ENCODE measurements at places on chromosomes 7 and 10. TPM values are rescaled to one million over a fixed set of nuclear protein-coding genes. Genes with fewer than 3 reads are reported as not detected.

VPS37D gene
- total RNA-seq, result 7.7 TPM

PCDH15 gene
- not detected for total RNA-seq

AKR1C4 gene
- not detected for total RNA-seq

TUBAL3 gene
- total RNA-seq, result not detected

RAMP3 gene
- total RNA-seq, result not detected

GRID1 gene
- total RNA-seq, result not detected

AVL9 gene
- 11.3 TPM for total RNA-seq

C10orf105 gene
- total RNA-seq, result not detected

CDK6 gene
- total RNA-seq, result 38.7 TPM

PTPRZ1 gene
- total RNA-seq, result not detected

TCERG1L gene
- not detected for total RNA-seq

STAG3 gene
- 0.07 TPM for total RNA-seq

RBP4 gene
- 8.5 TPM for total RNA-seq

MSS51 gene
- total RNA-seq, result 3.2 TPM

SMO gene
- 15.5 TPM for total RNA-seq

APBB1IP gene
- total RNA-seq, result not detected

PTN gene
- total RNA-seq, result 0.07 TPM

C10orf53 gene
- total RNA-seq, result not detected

DNA sequence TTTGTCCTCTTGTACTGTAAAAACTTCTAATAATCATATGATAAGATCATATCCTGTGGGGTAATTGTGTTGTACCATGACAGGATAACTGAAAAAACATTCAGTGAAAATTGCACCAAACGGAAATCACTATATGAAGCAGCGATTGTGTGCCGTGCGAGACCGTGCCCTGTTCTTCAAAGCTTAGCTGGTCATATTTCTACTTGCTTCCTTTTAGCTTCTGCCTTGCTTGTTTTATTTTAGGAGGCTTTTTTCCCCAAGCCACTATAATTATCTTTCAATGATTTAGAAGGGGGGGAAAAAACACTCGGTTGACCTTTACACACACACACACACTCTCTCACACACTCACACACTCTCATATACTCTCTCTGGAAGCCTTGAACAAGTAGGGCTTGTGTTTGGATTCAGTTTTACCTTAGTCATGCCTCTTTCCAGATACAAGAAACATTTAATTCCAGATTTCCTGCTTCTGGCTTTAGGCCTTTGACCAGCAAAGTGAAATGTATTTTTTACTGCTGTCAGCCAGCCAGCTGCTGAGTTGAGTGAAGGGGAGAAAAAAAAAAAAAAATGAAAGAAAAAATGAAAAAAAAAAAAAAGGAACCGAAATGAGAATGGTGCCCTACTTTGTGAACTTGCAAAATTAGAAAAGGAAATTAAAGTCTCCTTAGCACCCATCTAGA is 181.4 kb downstream of the ARID5B start:
- H3K27ac ChIP-seq, result peak overlapping the region; percentile 54
- peak; percentile 69 for DNase-seq
- peaks cover 53% of the 10 kb centered on the region for H3K4me1 ChIP-seq
- H3K27me3 ChIP-seq, result no peaks in the 10 kb centered on the region
- peak overlapping the region; percentile 24 for H3K4me3 ChIP-seq
- H3K36me3 ChIP-seq, result peaks cover 9% of the 10 kb centered on the region

- H3K36me3 ChIP-seq, result no peaks in the 10 kb centered on the region
Measured at GRCh38 chr7:46537191-46537905, 616.3 kb upstream of the IGFBP3 start.

- peak; percentile 64 for DNase-seq
- peak overlapping the region; percentile 82 for H3K4me3 ChIP-seq
- H3K27ac ChIP-seq, result peak overlapping the region; percentile 66
Measured at GRCh38 chr7:92831716-92832533, 4.4 kb downstream of the CDK6 start.

DNA sequence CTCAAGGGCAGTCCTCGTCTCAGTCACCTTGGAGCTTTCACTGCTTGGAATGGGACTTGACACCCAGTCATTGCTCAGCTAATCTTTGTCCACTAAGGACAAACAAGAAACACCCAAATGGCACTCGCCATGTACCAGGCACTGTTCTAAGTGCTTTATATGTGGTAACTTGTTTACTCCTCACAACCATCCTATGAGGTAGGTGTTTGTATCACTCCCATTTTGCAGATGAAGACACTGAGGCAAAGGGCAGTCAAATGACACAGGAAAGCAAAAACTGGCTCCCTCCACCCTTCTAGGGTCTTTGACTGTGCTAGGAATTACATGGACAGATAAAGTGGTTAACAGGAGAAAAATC is 24.7 kb downstream of the DNAJB12 start:
- H3K4me1 ChIP-seq, result peaks cover 21% of the 10 kb centered on the region
- H3K4me3 ChIP-seq, result no peak overlapping the region
- H3K27me3 ChIP-seq, result no peaks in the 10 kb centered on the region
- no peak overlapping the region for H3K27ac ChIP-seq

DNA sequence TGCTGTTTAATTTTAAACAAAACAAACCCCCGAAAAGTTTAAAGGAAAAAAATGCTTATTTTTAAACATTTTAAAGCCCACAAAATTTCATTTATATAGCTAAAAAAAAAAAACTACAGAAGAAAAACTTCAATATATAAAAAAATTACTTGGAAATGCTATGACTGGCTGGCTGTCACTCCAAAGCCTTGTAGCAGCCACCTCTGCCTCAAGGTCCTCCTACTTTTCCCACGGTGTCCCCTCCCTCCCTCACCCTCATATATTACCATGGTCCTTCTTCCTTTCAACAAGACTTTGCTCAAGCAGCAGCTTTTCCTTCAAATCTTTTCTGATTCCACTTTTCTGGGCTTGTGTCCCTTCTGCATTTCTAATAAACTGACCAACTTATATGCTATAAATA is 122.0 kb downstream of the TPK1 start:
- no peaks in the 10 kb centered on the region for H3K27me3 ChIP-seq
- no peak overlapping the region for H3K4me3 ChIP-seq
- no peak overlapping the region for H3K27ac ChIP-seq
- no peaks in the 10 kb centered on the region for H3K36me3 ChIP-seq
- no peaks in the 10 kb centered on the region for H3K4me1 ChIP-seq

- peaks cover 37% of the 10 kb centered on the region for H3K4me1 ChIP-seq
- H3K36me3 ChIP-seq, result peaks cover 11% of the 10 kb centered on the region
- H3K27ac ChIP-seq, result no peak overlapping the region
- H3K27me3 ChIP-seq, result no peaks in the 10 kb centered on the region
- peak; percentile 28 for DNase-seq
- H3K4me3 ChIP-seq, result no peak overlapping the region
Measured at GRCh38 chr7:47552621-47553020, 29.3 kb downstream of the TNS3 start.

DNA sequence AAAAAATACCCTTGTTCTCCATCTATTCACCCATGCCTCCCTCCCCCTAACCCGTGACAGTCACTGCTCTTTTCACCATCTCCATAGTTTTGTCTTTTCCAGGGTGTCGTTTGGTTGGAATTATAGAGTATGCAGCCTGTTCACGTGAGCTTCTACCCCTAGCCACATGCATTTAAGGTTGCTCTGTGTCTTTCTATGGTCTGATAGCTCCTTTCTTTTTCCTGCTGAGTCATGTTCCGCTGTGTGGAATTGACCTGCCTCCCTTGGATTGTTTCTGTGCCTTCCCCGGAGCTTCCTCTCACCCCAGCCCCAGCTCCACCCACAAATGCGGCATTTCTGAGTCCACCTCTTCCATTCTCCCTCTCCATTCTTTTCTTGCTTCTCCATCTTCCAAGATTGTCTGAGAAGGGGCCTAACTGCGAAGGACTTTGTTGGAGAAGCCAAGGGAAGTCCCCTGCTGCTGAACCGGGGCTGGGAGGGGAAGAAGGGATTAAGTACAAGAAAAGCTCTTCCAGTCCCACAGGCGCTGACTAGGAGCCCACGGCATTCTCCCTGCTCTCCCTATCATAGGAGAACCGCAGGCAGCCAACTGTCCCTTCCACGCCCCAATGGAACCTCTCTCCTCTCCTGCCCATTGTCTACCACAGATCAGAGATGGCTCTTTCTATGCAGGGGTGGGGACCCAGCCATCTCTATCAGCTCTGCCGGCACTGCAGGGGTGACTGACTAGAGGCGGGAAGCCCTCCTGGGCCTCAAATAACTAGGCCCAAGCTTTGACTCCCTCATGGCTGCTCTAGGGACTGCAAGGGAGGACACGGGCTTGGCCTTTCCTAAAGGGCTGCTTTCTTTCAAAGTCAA is 87.5 kb upstream of the ANLN start:
- peaks cover 5% of the 10 kb centered on the region for H3K36me3 ChIP-seq
- H3K27ac ChIP-seq, result peak overlapping the region; percentile 41
- H3K4me1 ChIP-seq, result peaks cover 39% of the 10 kb centered on the region
- H3K4me3 ChIP-seq, result no peak overlapping the region

DNA sequence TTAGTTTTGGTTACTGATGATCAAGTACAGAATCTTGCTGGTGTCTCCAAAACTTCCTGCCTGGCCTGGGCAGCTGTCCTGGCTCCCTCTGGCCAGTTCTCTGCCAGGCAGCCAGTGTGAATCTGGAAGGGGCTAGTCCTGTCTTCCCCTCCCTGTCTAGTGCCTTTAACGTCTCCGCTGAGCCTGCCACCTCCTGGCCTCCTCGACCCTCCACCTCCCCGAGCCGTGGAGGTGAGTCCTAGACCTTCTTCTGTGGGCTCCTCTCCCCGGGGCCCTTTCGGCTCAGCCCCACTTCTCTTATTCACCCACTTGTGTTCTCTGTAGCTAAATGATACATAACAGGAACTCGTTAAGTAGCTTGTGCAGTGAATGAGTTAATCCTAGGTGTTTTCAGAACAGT is 218.2 kb downstream of the MGMT start:
- H3K36me3 ChIP-seq, result no peaks in the 10 kb centered on the region
- no peaks in the 10 kb centered on the region for H3K27me3 ChIP-seq
- H3K27ac ChIP-seq, result no peak overlapping the region
- no peak for DNase-seq
- peaks cover 4% of the 10 kb centered on the region for H3K4me1 ChIP-seq

GRCh38 chr10:101273330-101273729 is 44.1 kb upstream of the LBX1 start:
- H3K27ac ChIP-seq, result no peak overlapping the region
- no peak for DNase-seq
- no peak overlapping the region for H3K4me3 ChIP-seq
- H3K4me1 ChIP-seq, result no peaks in the 10 kb centered on the region

DNA sequence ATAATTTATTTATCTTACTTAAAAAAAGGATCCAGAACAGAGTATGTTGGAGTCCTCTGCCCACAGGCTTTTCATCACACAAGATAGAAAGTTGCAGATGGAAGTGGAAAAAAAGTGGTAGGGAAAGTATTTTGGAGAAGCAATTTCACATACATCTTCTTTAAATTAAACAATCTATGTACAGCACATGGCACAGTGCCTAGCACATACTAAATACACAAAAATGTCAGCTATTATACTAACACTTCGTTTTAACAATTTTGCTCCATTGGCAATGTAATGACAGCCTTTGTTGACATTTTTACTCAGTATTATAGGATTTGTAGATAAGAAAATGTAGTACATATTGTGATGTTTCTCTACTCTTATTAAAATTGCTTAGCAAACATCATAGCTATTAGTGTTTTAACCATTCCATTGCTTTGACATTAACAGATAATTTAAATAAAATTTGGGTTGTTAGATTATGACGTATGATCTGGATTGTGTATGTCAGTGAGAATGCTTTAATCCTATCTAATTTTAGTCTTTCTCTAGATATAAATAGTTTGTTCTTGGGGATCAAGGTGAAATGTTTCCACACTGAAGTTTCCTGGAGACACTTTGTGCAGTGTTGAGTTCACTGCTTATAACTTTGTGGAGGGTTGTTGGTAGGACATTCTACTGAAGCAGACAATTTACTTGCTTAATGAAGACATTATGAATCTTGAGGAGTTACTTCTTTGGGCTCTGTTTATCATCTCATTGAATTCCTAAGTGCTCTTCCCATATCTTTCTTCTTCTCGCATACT is 202.8 kb upstream of the DKK1 start:
- H3K4me3 ChIP-seq, result no peak overlapping the region
- H3K27me3 ChIP-seq, result no peaks in the 10 kb centered on the region
- DNase-seq, result peak; percentile 58
- no peaks in the 10 kb centered on the region for H3K36me3 ChIP-seq
- H3K27ac ChIP-seq, result no peak overlapping the region

GRCh38 chr7:38142736-38143135 is 35.3 kb upstream of the STARD3NL start:
- DNase-seq, result no peak
- no peaks in the 10 kb centered on the region for H3K4me1 ChIP-seq
- no peaks in the 10 kb centered on the region for H3K27me3 ChIP-seq
- no peaks in the 10 kb centered on the region for H3K36me3 ChIP-seq

- H3K4me3 ChIP-seq, result no peak overlapping the region
- H3K36me3 ChIP-seq, result no peaks in the 10 kb centered on the region
- no peak for DNase-seq
- no peaks in the 10 kb centered on the region for H3K4me1 ChIP-seq
- H3K27ac ChIP-seq, result no peak overlapping the region
Measured at GRCh38 chr10:7534480-7534852, 123.6 kb upstream of the SFMBT2 start.

- H3K36me3 ChIP-seq, result no peaks in the 10 kb centered on the region
- no peak overlapping the region for H3K27ac ChIP-seq
- H3K27me3 ChIP-seq, result no peaks in the 10 kb centered on the region
- DNase-seq, result no peak
Measured at GRCh38 chr7:106767498-106768323, 97.4 kb upstream of the PIK3CG start.

DNA sequence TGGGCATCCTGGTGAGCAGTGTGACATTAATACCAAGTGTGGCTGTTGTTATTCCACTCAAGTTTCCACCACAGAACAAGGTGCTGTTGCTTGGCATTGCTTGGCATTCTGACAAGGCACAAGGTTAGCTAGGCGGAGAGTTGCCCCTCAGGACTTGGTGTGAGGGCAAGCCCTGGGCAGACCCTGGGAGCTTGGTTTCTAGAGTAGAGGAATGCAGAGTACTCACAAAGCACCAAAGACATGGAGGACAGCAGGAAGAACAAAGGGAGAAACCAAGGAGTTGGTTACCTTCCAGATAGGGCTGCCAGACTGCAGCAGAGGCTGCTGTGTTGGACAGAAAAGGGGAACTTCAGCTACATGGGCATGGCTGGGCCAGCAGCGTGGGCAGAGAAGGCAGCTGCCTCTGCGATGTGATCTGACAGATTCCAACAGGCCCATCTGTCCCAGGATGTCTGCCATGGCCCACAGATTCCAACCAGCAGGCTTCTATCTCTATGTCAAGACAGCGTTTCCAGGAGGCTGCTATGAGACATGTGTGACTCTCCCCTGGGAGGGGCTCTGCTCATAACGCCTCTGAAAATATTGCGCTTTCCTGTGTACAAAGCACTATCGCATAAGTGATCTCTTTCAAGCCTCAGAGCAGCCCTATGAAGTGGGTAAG is 1.8 kb downstream of the GOLGA7B start:
- H3K4me3 ChIP-seq, result no peak overlapping the region
- H3K27ac ChIP-seq, result no peak overlapping the region
- no peaks in the 10 kb centered on the region for H3K27me3 ChIP-seq

DNA sequence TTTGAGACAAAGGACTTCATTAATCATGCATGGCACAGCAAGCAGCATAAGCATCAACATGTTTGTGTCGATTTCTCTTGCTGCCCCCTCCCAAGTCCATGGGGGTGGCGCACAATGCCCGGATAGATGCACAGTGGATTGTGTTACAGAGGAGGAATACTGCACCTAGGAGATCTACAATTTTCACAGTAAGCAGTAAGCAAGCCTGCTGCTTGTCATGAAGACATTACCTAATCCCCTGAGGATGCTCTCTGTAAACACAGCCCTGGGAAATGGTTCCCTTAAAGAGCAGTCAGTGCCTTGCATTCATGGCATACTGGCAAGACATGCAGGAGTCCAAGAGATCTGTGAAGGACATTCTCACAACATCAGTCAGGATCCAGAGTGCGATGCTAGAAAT is 137.7 kb downstream of the ETV1 start:
- no peak for DNase-seq
- no peak overlapping the region for H3K4me3 ChIP-seq
- H3K27ac ChIP-seq, result peak overlapping the region; percentile 94
- H3K36me3 ChIP-seq, result no peaks in the 10 kb centered on the region

Measured in PC-3 (cell line).